H9 (cell line): ENCODE measurements at places on chromosomes 1 and 21.
A peak's percentile ranks its signal among the peaks of the same experiment; 100 is the strongest.

GRCh38 chr1:243236604-243237252, 18.4 kb downstream of the CEP170 start:
- DNase-seq: no peak

- DNase-seq: no peak
Observed at GRCh38 chr21:28135646-28136045, 857.0 kb downstream of the LTN1 start.

DNA sequence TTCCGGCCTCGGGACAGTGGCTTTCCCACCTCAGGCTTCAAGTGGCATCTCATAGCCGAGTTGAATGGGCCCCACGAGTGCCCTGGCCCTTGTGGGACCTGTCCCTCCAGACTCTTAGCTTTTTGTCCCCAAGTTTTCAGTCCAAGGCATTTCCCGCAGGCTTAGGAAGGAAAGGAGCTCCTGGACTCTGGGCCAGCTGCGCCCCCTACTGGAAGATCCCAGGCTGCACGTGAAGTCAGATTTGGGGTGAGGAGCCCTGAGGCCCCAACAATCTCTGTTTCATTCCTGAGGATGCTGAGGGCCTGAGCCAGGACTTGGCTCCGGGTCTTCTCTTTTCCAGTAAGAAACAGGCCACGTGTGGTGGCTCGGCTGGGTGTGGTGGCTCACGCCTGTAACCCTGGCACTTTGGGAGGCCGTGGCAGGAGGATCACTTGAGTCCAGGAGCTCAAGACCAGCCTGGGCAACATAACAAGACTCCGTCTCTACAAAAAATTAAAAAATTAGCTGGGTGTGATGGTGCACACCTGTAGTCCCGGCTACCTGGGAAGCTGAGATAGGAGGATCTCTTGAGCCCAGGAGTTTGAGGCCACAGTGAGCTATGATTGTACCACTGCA, 67.4 kb downstream of the ARHGEF10L start:
- peak; percentile 79 for DNase-seq

DNA sequence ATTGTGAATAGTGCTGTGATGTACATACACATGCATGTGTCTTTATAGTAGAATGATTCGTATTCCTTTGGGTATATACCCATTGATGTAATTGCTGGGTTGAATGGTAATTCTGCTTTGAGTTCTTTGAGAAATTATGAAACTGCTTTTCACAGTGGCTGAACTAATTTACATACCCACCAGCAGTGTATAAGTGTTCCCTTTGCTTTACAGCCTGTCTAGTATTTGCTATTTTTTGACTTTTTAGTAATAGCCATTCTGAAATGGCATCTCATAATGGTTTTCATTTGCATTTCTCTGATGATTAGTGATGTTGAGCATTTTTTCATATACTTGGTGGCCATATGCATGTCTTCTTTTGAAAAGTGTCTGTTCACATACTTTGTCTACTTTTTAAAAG, 54.5 kb upstream of the FAM78B start:
- DNase-seq: no peak

GRCh38 chr1:87600854-87601253, 272.2 kb downstream of the LMO4 start:
- no peak for DNase-seq

- DNase-seq: no peak
Observed at GRCh38 chr1:238962941-238963340, 423.4 kb upstream of the CHRM3 start.

GRCh38 chr1:16461681-16462080, 21.2 kb downstream of the NECAP2 start:
- no peak for DNase-seq

GRCh38 chr1:64828829-64829228, 84.0 kb downstream of the RAVER2 start:
- no peak for DNase-seq

DNA sequence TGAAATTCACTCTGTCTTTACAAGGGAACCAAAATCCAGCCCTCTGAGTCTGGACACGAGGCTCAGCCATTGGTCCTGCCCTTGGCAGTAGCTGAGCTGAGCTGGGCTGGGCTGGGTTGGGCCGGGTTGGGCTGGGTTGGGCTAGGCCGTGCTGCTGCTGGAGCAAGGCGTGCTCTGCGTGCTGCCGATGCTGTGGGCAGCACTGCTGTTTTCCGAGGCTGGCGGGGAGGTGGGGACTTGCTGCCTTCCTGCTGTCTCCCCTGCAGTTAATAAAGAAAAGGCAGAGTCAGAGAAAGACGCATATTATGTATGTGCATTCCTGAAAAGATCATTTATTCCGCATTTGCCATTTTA, 182.9 kb downstream of the CDC7 start:
- peak; percentile 62 for DNase-seq

GRCh38 chr1:111364690-111365089, 62.8 kb downstream of the OVGP1 start:
- DNase-seq: peak; percentile 48

DNA sequence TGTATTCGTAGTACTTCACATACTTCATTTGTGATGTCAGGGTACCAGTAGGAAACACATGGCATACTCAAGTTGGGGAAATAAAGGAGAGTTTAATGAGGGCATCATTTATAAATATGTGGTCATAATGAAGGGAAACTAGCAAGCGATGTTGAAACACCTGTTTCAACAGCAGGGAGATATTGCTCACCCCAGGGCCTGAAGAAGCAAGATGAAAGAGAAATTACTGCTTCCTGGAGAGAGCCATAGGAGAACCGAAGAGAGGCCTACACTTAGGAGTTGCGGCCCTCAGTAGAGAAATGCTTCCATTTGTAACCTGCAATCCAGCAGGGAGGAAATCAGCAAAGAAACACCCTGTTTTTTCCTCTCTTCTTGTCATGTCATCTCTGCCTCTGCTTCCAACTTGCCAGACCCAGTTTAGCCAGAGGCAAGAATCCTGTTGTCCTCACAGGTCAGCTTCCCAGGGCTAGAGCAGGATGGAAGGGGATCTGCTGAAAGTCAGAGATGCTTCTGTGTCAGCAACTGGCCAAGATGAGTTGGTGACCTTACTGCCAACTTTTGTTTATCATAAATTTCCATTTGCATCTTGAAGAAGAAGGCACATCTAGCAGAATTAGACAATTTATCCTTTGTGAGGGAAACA, 67.6 kb upstream of the TSPAN2 start:
- no peak for DNase-seq

DNA sequence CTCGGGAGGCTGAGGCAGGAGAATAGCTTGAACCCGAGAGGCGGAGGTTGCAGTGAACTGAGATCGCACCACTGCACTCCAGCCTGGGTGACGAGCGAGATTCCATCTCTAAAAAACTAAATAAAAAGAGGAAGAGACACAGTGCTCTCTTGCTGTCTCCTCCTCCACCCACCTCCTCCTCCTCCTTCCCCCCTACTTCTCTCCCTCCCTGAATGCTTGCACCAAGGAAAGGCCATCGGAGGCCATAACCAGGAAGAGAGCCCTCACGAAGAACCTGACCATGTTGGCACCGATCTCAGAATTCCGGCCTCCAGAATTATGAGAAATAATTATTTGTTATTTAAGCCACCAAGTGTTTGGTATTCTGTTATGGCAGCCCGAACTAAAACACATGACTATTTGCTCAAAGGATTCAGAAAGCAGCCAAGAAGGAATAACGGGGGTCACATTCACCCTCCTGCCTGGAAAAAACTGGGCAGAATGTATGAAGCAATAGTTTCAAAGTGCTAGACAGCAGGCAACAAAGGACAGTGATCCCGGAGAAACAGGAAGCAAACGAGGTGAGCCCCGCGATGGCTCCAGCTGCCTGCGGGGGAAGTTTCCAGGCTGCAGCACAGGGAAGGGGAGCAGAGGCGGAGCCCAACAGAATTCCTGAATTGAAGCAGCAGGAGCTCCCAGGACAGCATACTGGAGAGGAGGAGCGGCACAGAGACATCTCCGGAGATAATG, 35.8 kb downstream of the LDLRAD1 start:
- DNase-seq: peak; percentile 84

DNA sequence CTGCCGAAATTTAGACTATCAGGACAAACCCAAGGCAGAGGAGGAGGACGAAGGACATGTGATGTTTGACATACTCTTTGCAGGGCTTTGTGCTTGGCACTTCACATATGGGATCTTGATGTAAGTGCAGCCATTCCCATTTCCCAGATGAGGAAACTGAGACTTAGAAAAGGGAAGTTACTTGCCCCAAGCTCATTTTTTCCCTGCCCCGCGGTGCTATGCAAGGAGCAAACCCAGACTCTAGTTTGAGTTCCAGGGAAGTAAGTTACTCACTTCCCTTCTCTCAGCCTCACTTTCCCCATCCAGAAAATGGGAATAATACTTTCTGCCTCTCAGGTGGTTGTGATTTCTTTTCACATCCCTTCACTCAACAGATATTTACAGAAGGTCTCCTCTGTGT, 4.5 kb upstream of the FOXO6 start:
- no peak for DNase-seq

GRCh38 chr1:228818296-228818695, 83.0 kb downstream of the RHOU start:
- no peak for DNase-seq

GRCh38 chr21:31895077-31895835, 22.4 kb downstream of the HUNK start:
- DNase-seq: peak; percentile 13

DNA sequence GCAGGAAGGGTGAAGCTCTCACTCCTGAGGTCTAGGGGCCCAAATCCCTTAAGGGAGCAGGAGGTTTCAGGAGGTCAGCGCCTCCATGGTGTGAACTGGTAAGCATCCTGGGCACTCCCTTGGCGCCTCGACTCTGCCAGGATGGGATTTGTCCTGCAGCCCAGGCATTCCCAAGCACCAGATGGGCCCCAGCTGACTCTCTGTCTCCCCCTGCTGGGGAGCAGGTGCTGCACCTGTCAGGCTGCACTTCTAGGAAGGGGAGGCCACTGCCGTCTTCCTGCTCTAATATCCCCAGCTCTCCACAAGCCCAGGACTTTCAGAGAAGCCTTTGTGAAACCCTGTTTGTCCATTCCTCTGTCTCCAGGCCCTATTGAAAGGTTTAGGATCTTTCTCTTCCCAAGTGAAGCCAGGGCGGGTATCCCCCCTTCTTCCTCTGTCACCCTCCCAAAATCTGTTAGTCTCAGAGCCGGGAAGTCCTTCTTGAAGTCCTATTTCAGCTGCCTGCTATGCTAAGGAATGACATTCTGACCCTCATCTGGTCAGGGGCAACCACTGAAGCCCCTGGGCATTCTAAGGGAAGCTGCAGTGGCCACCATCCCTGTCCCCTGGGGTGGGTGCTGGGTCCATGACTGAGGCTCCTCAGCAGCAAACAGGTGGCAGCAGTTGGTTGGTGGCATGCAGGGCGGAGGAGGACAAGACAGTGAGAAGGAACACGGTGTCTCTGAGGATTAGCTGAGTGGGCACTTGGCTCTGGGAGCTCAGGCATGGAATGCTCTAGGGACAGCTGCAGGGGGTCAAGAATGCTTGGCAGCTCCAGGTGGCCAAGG, 3.2 kb downstream of the MYBPH start:
- peak; percentile 88 for DNase-seq

DNA sequence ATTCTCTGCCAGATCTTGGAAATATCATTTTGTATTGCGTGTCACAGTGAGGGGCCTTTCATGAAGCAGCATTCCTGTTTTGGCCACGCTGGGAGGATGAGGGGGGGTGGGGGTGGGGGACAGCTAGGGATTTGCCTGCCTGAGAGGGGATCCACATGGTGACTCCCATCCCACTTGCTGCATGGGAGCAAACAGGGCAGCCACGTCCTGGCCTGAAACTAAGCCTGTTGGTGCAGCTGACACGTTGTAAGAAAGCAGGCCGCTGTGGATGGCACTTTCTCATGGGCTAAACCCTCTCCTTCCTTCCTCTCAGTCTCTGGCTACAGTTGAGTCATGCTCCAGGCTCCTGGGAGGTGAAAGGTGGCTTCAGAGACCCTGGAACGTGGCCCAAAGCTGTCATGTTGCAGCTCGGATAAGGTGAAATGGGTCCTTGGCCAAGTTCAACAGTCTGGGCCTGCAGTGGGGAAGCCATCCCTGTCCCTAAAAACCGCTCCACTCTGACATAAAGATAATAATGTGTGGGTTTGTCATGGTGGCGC, 346.7 kb upstream of the VAMP3 start:
- no peak for DNase-seq

DNA sequence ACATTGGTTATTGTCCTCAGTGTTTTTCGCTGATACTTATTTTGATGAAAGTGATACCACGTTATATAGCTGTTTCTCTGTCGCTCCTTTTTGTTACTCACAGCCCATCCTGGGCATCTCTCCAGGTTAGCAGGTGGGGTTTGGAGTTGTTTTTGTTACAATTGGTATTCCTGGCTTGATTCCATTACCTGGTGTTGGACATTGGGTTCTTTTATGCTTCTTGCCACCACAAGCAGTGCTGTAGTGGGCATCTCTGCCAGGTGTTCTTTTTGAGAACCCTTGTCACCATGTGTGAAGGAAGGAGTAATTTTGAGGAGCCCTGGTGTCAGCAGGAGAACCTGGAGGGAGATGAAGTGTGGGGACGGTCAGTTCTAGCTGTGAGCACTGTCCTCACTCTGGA, 47.5 kb upstream of the PWP2 start:
- no peak for DNase-seq

DNA sequence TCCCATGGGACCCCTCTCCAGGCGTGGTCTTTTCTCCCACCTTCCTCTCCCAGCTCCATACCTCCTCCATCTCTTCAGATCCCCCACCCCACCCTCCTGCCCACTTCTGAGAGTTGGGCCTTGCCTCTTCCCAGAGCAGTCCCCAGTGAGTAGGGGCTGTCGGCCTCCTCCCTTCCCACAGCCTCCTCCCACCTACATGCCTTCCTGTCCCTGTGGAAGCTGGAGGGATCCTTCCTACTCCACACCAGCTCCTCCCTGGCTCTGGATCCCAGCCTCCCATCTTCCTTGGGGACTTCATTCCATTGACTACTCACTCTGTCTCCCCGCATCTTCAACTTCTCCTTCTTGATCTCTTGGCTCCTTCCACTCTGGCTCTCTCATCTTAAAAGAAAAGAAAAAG, 24.9 kb downstream of the KCNQ4 start:
- no peak for DNase-seq

- DNase-seq: no peak
Observed at GRCh38 chr1:17852383-17852782, 97.2 kb downstream of the ACTL8 start.

DNA sequence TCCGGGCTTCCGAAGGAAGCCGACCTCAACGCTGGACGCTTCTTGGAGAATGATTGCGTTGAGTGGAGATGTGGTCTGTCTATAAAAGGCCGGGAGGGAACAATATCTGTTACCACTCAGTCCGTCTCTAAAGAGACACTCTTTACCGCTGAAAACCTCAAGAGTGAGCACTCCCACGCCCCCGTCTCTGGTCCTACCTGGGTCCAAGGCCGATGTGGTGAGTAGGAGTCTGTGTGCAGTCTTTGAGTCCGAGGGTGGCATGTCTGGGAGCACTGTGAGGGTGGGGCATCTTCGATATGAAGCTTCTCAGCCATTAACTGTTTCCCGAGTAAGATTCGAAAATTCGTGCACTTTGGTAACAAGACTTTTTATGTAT, 576 bp downstream of the ZFP69 start:
- no peak for DNase-seq

GRCh38 chr1:64581135-64581842, 111.4 kb downstream of the CACHD1 start:
- DNase-seq: no peak

- DNase-seq: no peak
Observed at GRCh38 chr1:165116171-165116570, 240.3 kb downstream of the LMX1A start.
